Stimulated activated CD8-positive, alpha-beta memory T cell treated with anti-CD3 and anti-CD28 coated beads, Interleukin-2, amount 100 ng/mL, for 48 hours (primary cell): ENCODE measurements at places on chromosomes 16 and 17.

DNA sequence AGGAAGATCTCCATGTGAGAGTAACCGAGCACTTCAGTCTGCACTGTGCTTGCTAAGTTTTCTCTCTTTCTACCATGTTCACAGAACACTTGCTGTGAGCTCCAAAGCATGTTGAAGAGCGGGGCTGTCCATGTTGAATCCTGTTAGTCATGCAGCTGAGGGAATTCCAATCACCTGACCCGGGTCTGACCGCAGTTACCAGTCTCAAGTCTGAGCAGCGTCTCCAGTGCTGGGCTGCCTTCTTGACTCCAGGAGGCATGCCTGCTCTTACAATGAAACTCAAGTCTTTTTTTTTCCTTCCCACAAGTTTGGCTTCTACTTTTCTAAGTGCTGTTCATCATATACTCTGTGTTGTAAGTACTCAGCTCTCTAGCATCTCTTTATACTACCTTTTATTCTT is 44.3 kb downstream of the HOXB1 start:
- no peak for DNase-seq

DNA sequence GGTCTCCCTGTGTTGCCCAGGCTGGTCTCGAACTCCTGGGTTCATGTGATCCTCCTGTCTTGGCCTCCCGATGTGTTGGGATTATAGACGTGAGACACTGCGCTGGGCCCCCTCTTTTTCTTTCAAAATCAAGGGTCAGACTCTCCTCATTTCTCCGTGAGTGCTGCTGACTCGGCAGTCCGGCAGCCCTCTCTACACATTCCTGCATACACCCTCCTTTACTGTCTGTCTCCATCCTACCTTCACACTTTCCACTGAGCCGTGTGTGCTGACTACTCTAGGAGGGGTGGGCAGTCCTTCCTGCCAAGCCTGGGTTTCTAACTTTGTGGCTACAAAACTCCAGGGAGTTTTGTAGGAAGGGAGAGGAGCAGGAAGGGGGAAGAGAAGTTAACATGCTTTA is 195.2 kb downstream of the PARN start:
- DNase-seq: no peak

GRCh38 chr16:65621640-65622039 is 499.8 kb upstream of the CDH11 start:
- no peak for DNase-seq

DNA sequence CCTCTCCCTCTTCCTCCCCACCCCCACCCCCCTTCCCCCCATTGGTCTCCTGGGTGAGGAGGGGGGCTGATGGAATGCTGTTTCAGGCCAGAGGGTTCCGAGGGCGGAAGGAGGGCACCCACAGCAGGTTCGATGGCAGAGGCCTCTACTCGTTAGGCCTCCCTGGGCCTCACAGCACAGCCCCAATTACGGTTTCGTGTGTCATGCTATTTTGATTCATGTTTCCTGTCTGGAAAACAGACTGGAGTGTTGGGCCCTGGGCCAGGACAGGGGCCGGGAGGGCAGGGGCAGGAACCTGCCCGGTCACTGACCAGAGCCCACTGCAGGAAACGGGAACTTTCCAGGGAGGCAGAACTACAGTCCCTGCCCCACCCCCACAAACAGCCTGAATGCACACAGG is 138.2 kb downstream of the C16orf95 start:
- no peak for DNase-seq

DNA sequence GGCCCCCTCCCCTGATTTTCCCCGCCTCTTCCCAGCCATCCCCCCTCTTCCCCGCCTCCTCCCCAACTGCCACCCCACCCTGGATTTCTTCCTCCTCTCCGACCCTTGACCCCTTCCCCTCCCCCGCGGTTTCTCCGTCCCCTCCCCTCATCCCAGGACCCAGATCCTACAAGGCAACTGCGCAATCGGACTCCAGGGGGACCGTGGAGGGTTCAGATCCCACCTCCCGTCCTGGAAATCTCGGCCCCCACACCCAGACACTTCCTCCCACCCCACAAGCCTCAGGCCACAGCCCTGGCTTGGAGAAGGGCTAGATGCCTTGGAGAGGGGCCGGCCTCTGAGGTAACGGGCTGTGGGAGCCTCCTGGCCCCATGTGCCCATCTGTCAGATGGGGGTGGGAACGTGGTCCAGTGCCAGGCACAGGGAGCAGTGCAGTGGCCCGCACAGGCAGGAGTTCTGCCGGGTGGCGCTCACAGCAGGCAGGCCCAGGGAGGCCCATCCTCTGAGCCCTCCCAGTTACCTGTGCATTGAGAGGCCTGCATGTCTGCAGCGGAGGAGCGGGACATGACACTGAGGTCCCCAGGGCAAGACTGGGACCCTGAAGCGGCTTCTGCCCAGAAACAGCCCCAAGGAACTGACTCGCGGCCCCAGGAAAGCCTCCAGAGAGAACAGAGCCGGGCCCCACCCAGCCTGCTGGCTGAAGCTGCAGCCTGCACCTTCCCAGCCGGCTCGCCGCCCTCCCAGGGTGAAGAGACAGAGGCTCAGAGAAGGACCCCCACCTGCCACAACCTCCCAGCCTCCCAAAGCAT is 16.7 kb downstream of the ZNF423 start:
- DNase-seq: no peak

GRCh38 chr17:82384730-82385481 is 13.3 kb downstream of the UTS2R start:
- no peak for DNase-seq

DNA sequence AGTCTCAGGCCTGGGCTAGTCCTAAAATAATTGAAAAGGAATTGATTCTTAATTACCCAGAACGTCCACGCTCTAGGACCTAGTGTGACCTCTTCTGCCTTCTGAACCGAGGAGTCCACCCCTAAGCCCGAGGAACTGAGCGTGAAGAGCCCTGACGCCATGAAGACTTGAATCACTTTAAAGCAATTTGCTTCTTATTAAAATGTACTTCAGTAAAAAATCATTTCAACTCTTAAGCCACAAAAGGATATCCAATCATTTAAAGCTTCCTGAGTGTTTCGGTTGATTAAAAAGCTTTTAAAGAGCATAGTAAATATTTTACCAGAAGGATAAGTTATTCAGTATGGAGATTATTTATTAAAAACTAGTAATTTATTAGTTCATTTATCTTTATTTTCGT is 11.6 kb downstream of the HSBP1 start:
- no peak for DNase-seq

GRCh38 chr17:40671282-40671681 is 6.3 kb upstream of the KRT222 start:
- DNase-seq: no peak

GRCh38 chr17:6686026-6686425 is 27.1 kb downstream of the SLC13A5 start:
- no peak for DNase-seq

DNA sequence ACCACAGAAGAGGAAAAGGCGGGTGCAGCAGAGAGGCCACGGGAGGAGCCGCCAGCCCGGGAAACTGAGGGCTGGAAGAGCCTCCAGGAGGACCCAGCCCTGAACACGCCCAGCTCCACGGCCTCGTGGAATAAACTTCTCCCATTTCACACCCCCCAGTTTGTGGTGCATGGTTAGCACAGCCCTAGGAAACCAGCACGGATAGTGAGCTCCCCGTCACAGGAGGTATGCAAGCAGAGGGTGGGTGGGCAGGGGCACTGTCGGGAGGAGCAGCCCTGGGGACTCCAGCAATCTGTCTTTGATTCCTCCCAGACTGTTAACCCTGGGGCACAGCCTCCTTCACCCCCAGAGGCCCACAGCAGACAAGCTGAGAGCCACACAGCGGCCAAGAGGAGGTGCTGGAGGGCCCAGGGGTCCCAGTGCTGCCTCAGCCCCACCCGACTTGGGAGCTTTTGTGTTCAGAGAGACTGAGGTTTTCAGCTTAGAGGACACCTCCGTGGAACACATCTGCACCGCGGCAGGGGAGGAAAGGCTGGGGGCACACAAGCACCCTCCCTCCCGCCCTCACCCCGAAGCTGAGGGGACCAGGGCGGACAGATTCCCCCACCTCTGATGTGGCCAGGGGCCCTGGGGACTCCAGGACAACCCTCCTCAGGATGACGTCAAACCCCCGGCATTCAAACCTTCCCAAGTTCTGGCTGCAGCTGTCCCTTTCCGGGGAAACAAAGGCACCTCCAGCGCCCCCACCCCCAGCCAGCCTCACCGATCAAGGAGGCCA is 1.7 kb upstream of the IL17C start:
- DNase-seq: no peak

DNA sequence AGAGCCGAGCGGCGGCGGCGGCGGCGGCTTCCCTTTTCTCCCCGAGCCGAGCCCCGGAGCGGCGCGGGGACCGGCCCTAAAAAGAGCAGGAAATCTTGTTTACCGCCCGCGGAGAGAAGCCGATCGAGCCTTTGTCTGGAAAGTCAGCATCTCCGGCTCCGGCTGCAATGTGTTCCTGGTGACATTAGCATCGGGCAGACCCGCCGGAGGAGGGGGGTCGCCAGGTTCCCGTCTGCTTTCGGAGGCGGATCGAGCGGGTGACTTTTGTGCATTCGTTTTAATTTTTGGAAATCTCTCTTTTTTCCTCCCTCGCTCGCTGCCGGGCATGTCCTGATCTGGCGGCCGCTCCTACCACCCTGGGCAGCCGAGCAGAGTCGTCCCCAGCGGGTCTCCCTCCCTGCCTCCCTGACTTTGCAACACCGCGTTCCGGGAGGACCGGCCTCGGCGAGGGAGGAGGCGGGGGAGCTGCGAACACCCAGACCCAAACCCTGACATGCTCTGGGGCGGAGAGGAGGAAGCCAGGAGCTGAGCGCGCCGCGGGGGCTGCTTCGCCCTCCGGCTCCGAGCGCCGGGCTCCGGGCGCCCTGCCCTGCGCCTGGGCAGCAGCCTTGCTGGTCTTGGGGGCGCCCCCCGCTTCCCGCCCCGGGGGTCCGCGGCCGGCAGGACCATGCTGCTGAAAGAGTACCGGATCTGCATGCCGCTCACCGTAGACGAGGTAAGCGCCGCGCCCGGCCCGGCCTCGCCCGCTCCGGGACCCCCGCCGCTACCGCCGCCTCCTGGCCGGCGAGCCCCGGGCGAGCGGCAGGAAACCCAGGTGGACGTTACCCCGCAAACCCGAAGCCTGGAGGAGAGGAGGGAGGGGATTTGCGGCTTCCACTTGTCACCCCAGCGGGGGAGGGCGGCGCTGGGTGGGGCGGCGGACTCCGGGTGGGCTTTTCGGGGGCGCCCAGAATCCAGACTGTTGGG is 690 bp downstream of the PITPNC1 start:
- DNase-seq: peak; percentile 47

DNA sequence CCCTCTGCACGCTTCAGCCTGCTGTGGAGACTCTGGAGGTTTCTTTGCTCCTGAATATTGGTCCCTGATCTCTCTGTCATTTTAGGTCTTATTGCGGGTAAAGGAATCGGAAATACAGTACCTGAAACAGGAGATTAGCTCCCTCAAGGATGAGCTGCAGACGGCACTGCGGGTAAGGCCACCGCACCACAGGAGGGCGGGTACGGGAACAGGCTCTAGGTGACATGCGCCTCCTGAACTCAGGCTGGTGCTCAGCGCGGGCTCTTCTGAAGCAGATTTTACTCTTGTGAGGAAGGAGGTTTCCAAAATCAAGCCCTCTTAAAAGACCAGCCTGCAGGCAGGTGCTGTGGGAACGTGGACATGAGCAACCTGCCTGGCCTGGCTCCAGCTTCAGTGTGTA is 29.8 kb downstream of the PLD6 start:
- DNase-seq: no peak

DNA sequence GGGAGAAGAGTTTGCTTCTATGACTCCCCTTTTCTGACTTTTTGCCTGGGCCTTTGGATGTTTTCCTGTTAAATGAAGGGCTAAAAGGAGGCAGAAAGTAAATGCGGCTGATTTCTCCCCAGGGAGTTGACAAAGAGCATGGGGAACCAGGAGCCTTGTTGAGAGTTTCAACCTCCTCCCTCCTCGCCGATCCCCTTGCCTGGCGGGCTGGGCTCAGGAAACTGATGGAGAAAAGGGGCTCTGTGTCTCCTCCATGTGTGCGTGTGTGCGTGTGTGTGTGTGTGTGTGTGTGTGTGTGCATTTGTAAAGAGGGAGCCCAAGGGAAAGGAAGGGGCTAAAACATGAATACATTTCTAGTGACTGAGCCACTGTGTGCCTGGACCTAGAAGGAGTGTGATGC is 94.5 kb downstream of the ZDHHC7 start:
- no peak for DNase-seq

- DNase-seq: no peak
Measured at GRCh38 chr17:55722016-55722736, 488 bp downstream of the TMEM100 start.

GRCh38 chr16:10428433-10429168 is 42.7 kb downstream of the ATF7IP2 start:
- no peak for DNase-seq

DNA sequence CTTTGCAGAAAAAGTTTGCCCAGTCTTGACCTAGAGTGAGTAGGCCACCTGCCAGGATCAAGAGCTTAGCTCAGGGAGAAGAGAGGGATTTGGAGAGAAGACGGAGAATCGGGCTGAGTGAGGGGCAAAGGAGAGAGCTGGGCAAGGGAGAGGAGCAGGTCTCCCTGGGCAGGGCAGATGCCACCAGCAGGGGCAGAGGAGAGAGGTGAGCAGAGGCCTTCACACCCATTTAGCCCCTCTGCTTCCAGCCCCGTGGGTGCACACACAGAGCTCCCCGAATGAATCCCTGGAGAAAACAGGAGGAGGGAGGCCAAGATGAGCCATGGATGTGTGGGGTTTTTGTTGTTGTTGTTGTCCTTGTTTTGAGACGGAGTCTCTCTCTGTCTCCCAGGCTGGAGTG is 29.2 kb downstream of the TBX4 start:
- no peak for DNase-seq

GRCh38 chr17:31830971-31831858 is 27.8 kb downstream of the COPRS start:
- no peak for DNase-seq

- DNase-seq: no peak
Measured at GRCh38 chr16:75590920-75591843, 25.0 kb downstream of the GABARAPL2 start.

- DNase-seq: no peak
Measured at GRCh38 chr17:31099016-31099415, 4.2 kb downstream of the NF1 start.

DNA sequence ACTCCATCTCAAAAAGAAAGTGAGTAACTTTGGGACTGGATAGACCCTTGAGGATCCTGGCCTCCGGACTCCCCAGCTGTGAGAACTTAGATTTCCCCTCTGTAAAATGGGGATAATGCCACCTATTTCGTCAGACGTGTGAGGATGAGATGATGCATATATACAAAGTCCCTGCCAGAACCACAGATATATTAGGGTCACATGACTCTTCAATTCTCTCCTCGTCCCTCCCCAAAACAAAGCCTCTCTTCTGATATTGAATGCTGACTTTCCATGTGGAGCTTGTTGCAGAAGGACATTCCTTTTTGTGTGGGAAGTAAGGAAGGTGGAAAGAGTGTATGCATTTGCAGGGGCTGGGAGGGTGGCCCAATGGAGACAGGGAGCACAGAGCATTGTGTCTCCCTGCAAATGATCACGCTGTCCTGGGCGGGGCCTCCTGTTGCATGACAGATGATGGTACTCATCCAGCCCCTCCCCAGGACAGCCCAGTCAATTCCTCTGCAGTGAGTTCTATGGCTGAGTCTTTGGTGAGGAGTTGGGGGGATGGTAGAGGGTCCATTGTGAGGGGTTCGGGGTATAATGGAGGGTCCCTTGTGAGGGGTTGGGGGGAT is 35.1 kb upstream of the MGAT5B start:
- DNase-seq: no peak

- DNase-seq: no peak
Measured at GRCh38 chr17:78976907-78977680, 2.6 kb downstream of the LGALS3BP start.

GRCh38 chr17:82670661-82671450 is 22.6 kb upstream of the WDR45B start:
- no peak for DNase-seq
